Activated CD4-positive, alpha-beta T cell treated with anti-CD3 and anti-CD28 coated beads, Interleukin-2, amount 50 U/mL, for 4 hours (primary cell): ENCODE measurements at places on chromosomes 11 and 22.

- DNase-seq = no peak
Measured at GRCh38 chr11:19923626-19924025, 211.0 kb downstream of the NAV2 start.

DNA sequence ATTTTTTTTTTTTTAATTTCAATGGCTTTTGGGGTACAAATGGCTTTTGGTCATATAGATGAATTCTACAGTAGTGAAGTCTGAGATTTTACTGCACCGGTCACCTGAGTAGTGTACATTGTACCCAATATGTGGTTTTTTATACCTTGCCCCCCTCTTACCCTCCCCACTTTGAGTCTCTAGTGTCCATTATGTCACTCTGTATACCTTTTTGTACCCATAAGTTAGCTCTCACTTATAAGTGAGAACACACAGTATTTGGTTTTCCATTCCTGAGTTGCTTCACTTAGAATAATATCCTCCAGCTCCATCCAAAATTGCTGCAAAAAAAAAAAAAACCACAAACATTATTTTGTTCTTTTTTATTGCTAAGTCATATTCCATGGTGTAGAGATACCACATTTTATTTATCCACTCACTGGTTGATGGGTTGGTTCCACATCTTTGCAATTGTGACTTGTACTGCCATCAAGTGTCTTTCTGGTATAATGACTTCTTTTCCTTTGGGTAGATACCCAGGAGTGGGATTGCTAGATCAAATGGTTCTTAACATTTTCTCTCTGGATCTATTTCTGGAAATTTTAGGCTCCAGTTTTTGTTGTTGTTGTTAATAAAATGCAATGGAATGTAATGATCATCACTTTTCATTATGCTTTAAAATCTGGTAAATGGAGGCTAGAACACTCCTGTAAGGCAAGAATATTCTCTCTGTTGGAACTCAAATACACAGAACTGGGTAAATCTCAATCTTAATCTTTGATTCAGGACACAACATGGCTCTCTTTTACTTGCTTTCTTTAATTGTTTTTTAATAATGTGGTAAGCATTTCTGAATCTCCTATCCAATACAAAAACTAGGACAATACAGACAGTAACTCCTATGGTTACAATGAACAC is 10.3 kb downstream of the NEAT1 start:
- no peak for DNase-seq

- no peak for DNase-seq
Measured at GRCh38 chr11:71459767-71460320, 6.8 kb downstream of the NADSYN1 start.

GRCh38 chr11:108914981-108915380 is 250.1 kb downstream of the DDX10 start:
- DNase-seq = no peak

- DNase-seq = no peak
Measured at GRCh38 chr11:57394203-57394965, 3.9 kb upstream of the PRG2 start.
